ENCODE measurements at places on chromosomes 3 and 15.

DNA sequence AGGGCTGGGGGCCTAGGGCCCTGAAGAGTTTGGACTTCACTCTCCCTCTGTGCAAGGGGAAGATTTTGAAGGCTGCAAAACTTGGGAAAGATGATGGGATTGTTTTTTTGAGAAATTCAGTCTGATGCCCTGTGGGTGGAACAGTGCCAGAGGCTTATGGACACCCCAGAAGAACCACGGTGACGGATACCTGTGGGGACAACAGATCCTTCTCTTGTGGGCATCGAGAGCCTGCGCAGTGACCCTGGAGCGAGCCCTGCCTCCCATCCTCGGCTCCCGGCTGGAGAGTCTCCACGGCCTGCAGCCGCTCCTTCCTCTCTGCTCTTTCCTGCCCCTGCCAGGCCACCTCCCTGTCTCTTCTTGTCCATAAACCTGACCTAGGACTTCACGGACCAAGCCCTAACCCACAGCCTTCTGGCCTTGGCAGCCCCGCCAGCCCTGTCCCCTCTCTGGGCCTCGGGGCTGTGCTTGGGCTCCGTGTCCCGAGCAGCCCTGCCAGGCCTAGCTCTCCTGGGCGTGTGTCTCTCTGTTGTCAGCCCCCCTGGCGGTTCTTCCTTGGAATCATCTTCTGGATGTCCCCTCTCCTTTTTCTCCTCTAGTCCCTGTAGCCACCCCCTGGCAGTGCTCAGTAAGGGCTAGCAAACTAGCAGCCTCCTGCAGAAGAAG, 98.4 kb downstream of the VGLL4 start:
- DNase-seq, result no peak

GRCh38 chr3:23567917-23568316, 237.8 kb upstream of the UBE2E1 start:
- no peak for DNase-seq

GRCh38 chr15:81024936-81025335, 24.2 kb downstream of the TLNRD1 start:
- no peak for DNase-seq

GRCh38 chr3:125109536-125109925, 53.7 kb upstream of the HEG1 start:
- DNase-seq, result no peak

Data from stimulated activated CD8-positive, alpha-beta memory T cell treated with anti-CD3 and anti-CD28 coated beads, Interleukin-15, amount 100 ng/mL, for 48 hours (primary cell).